ENCODE measurements at places on chromosomes 3 and 15.

DNA sequence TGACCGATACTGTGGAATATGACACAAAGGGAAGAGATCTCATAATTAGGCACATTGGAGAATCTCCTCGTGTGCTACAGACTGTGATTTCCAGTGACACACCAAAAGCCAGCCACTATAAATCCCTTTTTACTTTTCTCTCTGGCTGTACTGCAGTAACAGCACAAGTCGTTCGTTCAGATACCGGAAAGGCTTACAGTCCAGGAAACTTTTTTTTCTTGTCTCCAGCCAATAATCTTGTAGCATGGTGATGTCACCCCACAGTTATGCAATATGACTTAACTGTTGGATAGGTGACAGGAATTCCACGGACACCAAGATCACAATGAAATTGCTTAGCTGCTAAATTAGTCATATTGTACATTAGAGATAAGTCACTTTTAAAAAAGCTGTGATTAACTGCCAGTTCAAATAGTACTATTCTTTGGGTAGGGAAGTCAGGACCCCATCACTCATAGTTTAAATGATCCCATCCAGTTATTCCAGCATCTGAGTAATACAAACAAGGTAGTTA is 36.3 kb upstream of the TSC22D2 start:
- DNase-seq: no peak

DNA sequence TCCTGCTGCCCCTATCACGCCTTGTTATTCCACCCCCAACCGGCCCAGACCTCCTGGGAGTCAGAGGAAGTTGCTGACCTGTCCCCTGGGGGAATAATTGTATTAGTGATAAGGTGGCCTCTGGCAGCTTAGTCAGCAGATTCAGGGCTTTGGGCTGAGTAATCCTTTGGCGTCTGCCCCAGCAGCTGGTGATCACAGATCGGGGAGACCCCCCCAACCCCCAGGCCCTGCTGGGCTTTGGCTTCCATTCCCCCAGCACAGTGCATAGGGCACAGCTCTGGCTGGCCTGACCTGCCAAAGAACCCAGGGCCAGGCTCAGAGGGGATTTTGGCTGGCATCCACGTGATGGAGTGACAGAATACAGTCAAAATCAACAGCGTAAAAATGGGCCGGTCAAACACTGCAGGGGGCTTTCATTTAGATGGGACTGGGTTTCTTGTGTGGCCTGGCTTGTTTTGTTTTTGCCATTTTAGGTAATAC is 3.9 kb upstream of the NR2E3 start:
- DNase-seq: no peak

DNA sequence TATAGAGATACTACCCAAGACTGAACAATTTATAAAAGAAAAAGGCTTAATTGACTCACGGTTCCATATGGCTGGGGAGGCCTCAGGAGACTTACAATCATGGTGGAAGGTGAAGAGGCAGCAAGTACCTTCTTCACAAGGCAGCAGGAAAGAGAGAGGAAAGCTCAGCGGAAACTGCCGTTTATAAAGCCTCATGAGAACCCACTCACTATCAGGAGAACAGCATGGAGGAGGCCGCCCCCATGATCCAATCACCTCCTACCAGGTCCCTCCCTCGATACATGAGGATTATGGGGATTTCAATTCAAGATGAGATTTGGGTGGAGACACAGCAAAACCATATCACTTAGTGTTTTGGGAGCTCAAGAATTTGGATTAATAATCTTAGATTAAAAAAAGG is 240.2 kb downstream of the UACA start:
- DNase-seq: no peak

- DNase-seq: no peak
Measured at GRCh38 chr3:37949866-37950265, 40.7 kb upstream of the VILL start.

Measured in GM12864 (cell line).